ENCODE measurements at places on chromosomes 7 and 10.

GRCh38 chr10:131061216-131061615 is 250.3 kb downstream of the TCERG1L start:
- no peak for DNase-seq

DNA sequence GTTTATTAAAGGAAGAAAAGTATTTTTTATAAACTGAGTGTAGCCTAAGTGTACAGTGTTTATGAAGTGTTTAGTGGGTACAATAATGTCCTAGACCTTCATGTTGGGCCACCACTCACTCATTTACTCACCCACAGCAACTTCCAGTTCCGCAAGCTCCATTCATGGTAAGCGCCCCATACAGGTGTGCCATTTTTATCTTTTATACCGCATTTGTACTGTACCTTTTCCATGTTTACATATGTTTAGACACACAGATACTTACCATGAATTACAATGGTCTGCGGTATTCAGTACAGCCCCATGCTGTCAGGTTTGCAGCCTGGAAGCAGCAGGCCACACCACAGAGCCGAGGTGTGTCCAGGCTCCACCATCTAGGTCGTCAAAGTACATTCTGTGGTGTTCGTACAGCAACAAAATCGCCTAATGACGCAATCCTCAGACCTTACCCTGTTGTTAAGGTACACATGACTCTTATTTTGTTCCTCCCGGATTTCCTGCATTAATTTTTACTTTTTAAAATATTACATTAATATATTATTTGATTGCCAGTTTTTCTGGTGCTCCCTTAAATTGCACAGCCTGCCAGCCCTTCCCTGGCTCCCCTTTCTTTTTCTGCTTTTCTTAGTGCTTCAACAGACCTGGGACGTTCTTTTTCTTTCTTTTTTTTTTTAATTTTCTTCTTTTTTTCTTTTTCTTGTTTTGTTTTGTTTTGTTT is 881 bp upstream of the SSBP1 start:
- peak; percentile 13 for DNase-seq

GRCh38 chr10:23373156-23373555 is 28.6 kb upstream of the C10orf67 start:
- no peak for DNase-seq

DNA sequence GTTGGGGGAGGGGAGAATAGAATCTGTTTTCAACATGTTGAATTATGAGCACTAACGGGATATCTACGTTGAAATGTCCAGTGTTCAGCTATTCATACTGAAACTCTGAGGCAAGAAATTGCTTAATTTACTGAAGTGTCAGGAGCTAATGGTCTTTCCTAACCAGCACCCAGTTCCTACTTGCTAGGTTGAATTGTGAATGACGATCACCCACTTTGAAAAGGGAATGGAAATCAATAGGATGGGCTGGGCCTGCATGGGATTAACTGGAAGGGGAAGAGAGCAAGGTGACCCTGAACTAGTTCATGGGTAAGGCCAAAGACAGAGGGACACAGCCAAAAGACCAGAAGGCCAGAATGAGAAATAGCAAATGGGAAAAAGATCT is 51.3 kb downstream of the HIPK2 start:
- no peak for DNase-seq

DNA sequence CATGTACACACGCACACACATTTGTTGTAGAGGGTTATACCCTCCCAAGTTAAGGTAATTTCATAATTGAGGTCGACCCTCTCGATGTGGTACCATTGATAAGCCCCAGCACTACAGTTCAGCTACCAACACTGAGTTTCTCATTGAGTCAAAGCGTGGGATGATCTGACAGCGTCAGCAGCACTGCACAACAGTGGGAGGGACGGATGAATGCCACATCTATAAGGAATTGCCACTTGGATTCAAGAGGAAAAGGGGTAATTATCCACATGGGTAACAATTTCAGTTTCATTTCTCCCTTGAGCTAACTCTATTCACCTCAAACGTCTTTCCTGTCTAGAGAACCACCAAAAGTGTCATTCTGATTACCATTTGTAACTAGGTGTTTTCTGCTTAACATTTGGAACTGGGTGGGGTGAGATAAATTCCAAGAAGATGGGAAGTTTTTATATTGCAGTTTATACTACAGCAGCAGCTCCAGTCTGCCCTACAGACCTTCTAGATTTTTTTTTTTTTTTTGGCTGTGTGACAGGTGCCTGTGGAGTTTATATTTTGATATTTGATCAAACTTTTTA is 342.9 kb downstream of the AUTS2 start:
- no peak for DNase-seq

DNA sequence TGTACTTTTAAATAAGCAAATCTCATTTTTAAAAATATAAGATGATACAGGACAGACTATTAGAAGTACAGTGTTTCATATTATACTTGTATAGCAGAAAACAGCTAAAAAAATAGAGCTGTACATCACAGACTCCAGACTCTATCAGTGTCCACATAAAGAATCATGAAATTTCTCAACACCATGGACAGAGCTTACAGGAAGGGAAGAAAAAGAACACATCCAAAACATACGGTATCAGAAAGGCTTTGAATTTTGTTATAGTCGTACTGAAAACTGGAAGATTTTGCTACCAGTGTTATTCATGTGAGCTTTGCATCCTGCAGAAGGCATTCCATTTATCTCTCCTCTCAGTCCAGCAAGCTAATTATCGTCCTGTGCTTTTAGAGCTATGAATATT is 183.2 kb upstream of the PTPRZ1 start:
- no peak for DNase-seq

DNA sequence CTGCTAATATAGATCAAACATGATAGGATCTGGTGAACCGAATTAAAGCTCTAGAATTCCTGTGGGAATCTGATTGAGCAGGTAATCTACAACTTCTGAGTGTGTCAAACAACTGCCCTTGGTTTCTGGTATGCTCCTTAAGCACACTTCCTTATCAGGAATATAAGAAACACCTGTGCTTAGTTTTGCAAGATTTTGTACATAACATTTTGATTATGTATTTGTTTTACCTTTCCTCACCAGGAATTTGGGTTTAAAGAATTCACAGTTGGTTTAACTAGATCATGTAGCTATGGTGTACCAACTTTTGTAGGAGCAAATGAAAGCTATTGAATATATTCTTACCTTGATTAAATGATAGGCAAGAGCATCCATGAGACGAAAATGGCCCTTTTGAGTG is 40.6 kb downstream of the MCU start:
- DNase-seq, result no peak

- no peak for DNase-seq
Measured at GRCh38 chr10:71335173-71335708, 16.2 kb downstream of the SLC29A3 start.

DNA sequence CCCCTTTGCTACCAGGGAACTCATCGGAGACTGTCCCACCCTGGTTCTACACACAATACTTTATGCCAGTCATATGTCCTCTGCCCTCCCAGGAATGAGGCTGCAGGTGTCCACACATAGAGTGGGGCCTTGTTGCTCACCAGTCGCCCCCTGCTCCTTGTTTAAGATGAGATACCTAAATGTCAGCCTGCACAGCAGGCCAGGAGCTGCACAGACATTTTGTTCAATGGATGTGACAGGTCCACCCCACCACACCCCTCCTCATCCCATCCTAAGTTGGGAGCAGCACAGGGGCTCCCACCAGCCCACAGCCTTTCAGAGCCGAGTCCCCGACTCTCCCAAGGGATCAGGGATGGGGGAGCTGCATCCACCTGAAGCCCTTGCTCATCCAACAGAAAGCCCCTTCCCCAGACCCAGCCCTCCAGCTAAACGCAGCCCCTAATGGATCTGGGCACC is 6.2 kb upstream of the GRID1 start:
- no peak for DNase-seq

DNA sequence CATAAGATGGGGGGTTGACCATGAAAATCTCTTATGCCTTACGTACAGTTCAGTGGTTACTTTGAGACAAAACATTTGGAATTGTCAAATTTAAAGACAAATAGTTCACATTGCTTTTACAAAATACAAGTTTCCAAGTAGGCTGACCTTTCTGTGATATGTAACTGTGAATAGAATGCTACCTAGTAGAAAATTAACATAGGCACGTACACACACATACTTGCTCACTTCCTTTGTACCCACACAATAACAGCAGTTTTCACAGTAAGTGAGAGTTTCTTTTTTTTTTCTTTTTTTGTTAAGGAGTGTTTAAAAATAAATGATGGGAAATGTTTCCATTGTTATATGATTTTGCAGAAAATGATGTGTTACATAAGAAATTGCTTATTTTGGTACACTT is 53.3 kb upstream of the SP8 start:
- no peak for DNase-seq

GRCh38 chr10:62482581-62482980 is 108.4 kb downstream of the ZNF365 start:
- DNase-seq, result no peak

DNA sequence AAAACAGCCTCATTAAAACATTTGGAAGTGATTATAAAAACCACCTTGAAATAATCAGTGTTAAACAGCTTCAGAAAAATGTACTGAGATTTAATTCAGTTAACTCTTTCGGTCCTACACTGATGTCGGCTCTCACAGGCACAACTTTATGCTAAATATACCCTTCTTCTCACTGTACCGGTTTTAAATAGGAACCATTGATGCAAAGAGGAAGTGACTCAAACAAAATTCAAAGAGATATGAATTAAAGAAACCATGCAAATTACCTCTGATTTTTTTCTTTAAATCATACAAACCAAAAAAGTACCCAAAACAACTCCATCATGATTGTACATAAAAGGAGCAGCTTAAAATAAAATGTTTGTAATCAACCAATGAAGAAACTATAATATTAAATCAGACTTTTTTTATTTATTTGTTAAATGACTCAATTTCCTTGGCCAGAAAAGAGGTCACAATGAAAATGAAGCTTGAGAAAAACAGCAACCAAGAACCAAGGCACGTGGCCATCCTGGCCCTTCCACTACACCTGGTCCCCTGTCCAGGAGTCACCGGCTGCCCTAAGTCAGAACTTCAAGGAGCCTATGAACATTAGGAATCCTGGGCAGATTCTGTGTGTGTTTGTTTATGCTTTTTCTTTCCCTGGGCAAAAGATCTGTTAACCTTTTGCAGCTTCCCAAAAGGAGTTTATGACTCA is 73.0 kb upstream of the CABCOCO1 start:
- DNase-seq, result no peak

DNA sequence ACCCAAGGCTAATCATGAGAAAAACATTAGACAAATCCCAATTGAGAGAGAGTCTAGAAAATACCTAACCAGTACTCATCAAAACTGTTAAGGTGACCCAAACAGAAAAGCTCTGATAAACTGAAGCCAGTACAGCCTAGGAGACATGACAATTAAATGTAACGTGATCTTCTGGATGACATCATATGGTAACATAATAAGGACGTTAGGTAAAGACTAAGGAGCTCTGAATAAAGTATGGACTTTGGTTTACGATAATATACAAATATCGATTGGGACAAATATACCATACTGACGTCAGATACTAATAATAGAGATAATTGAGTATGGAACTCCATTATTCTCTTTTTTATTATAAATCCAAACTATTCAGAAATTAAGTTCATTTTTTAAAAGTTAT is 561.1 kb upstream of the STEAP1 start:
- peak; percentile 66 for DNase-seq

GRCh38 chr10:75043256-75044131 is 68.0 kb upstream of the SAMD8 start:
- no peak for DNase-seq

- no peak for DNase-seq
Measured at GRCh38 chr10:49263591-49263990, 35.4 kb upstream of the C10orf71 start.

DNA sequence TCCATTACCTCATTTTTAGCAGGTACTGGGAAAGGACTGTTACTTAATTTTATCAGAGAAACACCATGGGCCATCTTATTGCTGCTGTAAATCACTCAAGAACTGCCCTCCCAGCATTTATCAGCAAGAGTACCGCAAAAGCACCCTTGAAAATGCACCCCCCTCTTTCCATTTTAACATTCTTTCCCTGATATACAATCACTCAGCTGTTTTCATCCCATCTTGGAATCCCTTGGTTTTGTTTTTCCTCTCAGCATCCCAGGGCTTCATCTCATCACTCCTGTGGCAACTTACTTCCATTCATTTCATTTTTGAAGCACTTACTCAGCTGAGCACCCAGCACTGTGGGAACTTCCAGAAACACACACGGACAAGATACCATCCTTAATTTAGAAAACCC is 36.5 kb downstream of the RAPGEF5 start:
- no peak for DNase-seq

DNA sequence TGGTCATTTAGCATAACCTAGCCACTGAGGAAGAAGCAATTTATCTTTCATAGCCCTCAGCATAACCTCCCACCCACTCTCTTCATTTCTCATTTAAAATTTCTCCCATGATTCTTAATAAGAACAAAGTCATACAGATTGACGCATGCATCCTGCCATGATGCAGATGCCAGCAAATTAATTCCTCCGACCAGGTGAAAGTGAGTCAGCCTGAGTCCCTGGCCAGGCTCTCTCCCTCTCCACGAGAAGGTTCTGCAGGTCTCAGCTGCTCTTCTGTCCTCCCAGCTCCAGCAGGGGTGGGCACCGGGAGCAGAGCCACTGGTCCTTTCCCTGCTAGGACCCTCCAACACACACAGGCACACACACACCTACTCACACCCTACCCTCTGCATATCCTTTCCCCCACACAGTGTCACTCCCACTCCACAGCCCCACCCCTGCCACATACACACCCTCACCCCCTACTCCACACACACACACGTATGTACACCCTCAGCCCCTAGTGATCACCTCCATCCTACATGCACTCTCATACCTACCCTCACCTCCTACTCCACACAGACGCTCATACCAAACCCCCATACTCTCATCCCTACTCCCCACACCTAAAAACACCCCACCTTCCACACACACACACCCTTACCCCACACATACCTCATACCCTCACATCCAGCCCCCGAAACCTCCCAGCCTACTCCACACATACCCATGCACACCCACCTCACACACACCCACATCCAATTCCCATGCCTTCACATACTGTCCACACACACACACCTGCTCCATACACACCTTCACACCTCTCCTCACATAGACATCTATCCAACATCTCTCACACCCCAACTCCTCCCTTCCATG is 78.0 kb downstream of the FAM13C start:
- DNase-seq, result no peak

DNA sequence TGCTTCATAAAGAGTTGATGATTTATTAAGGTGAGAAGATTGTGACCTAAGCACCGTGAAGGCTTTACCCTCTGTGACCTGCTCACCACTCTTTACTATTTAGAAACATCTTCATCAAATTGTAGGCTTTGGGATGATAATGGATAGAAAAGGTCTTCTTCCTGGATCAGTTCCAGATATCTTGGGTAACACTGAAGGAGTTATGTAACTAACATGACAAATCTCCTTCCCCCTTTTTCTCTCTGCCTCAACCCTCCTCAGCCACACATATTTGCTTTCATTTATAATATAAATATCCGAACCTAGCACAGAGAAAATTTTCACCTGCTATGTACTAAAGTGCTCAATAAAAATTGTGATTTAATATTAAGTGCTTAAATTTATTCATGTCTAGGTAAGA is 151.5 kb downstream of the FRMD4A start:
- no peak for DNase-seq

- DNase-seq, result no peak
Measured at GRCh38 chr7:99386584-99387238, 12.2 kb downstream of the ARPC1B start.

GRCh38 chr10:47127188-47127785 is 172.7 kb upstream of the GDF10 start:
- DNase-seq, result no peak

Measured in NCI-H748 treated with DMSO at 0.1 percent for 48 hours (cell line).